ENCODE measurements at places on chromosomes 5 and 9.
A peak's percentile ranks its signal among the peaks of the same experiment; 100 is the strongest.

- no peak for DNase-seq
These were observed 65.5 kb upstream of the DMRT3 start for GRCh38 chr9:911005-911404.

- DNase-seq = no peak
These were observed 52.5 kb downstream of the TRIP13 start for GRCh38 chr5:944992-945685.

DNA sequence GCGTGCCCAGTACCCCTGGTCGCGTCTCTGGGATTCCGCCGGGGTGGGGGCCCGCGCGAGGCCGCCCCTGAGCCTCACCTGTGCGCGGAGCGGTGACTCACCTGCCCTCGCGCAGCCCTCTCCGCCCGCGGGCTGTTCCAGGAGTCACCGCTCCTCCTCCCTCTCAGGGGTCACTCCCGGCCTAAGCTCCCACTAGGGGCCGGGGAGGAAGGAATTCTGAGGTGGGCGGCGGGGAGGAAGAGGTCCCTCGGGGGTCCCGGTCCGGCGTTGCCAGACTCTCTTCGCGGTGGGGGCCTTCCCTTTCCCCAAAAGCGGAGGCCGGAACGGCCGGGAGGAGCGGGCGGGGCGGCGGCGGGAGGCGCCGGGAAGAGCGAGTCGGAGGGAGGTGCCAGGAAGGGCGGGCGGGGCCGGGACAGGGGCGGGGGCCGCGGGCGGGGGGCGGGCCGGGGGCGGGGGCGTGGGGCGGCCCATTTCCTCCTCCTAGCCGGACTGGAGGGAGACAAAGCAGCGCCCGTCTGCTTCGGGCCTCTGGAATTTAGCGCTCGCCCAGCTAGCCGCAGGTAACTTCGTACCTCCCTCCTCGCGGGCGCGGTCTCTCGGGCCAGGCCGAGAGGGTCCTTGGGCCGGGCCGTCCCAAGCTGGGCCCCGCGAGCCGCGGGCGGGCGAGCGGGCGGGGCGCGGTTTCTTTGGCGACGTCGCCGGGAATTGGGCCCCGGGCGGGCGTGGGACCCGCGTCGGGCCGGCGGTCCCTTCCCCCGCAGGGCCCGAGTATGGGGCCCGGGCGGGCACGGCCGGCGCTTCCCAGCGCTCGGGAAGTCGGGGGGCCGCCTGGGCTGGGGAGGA, at the start of gene CTNNA1:
Gene CTNNA1, plus strand, starts transcription at position 475 of the 843 bp plus-strand sequence. CDS start 28,500 bp downstream, outside the sequence.
- DNase-seq = peak; percentile 9

DNA sequence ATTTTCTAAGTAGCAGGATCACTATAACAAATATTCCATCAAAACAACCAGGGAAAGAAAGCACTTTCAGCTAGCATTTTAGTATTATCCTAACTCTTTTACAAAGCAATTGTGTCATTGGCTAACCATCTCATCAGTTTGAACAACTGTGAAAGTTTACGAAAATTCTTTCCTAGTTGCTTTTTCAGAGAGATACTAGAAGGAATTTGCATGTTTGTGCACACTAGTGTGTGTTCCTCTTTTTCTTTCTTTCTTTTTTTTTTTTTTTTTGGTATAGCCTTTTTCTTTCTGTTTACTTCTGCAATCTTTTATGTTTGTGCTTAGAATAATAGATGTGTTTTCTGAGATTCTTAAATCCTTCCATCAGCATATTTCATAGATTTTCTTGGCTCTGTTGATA, 124.7 kb upstream of the SEMA6A start:
- DNase-seq = no peak

GRCh38 chr5:141039517-141039916, 11.7 kb upstream of the PCDHB1 start:
- DNase-seq = no peak

GRCh38 chr9:130237763-130238524, 27.6 kb upstream of the HMCN2 start:
- no peak for DNase-seq

DNA sequence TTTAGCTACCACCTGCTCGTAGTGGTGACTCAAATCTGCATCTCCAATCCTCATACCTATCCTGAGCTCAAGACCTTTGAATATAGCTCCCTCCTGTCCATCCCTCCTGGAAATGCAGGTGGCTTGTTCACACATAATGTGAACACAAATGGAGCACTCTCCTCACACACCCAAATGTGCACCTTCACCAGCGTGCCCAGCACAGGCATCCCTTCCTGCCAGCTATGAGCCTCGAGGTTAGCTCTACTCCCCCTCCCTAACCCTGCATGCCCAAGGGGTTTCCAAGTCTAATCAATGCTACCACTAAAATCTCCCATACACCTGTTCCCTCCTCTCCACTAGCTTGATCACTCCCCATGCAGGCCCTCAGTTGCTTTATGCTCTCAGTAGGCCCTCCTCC, 2.2 kb upstream of the TGFBI start:
- DNase-seq = no peak

- no peak for DNase-seq
These were observed 142.1 kb downstream of the LHFPL2 start for GRCh38 chr5:78506261-78507024.

DNA sequence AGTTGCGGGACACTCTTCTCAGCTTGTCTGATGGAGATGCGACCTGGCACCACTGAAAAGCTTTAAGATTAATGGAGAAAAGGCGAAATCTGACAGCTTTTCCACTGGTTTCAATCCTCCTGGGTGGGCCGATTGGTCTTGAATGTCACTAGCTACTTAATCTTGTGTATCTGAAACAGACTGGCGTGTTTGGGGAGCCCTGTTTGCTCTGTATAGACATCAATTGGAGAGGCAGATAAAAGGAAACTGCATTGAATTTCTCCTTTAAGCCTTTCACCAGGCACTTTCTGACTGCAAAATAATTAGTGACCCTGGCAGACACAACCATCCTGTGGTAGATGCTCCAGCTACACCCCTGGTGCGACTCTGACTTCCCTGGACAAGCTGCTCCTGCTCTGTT, 224.2 kb downstream of the NDUFS4 start:
- DNase-seq = no peak

DNA sequence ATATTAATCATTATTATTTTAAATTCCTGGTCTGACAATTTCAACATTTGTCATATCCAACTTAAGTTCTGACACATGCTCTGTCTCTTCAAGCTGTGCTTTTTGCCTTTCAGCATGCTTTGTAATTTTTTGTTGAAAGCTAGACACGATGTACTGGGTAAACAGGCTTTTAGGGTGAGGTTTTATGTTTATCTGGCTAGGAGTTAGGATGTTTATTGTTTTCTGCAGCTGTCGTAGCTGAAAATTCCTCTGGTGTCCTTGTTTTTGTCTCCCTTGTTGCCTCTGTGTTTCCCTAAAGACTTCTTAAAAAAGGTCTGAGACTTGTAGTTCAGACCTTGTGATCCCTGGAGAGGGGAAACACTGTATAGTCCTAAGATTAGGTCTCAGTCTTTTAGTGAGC, 20.6 kb downstream of the TUT7 start:
- DNase-seq = no peak

- no peak for DNase-seq
These were observed 153.5 kb upstream of the KIF2A start for GRCh38 chr5:62152394-62153087.

- no peak for DNase-seq
These were observed 340.5 kb downstream of the PIK3R1 start for GRCh38 chr5:68555907-68556681.

DNA sequence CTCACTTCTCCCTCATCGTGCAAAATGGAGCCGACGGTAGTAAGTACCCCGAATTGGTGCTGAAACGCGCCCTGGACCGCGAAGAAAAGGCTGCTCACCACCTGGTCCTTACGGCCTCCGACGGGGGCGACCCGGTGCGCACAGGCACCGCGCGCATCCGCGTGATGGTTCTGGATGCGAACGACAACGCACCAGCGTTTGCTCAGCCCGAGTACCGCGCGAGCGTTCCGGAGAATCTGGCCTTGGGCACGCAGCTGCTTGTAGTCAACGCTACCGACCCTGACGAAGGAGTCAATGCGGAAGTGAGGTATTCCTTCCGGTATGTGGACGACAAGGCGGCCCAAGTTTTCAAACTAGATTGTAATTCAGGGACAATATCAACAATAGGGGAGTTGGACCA, 979 bp downstream of the PCDHGA12 start:
- no peak for DNase-seq

DNA sequence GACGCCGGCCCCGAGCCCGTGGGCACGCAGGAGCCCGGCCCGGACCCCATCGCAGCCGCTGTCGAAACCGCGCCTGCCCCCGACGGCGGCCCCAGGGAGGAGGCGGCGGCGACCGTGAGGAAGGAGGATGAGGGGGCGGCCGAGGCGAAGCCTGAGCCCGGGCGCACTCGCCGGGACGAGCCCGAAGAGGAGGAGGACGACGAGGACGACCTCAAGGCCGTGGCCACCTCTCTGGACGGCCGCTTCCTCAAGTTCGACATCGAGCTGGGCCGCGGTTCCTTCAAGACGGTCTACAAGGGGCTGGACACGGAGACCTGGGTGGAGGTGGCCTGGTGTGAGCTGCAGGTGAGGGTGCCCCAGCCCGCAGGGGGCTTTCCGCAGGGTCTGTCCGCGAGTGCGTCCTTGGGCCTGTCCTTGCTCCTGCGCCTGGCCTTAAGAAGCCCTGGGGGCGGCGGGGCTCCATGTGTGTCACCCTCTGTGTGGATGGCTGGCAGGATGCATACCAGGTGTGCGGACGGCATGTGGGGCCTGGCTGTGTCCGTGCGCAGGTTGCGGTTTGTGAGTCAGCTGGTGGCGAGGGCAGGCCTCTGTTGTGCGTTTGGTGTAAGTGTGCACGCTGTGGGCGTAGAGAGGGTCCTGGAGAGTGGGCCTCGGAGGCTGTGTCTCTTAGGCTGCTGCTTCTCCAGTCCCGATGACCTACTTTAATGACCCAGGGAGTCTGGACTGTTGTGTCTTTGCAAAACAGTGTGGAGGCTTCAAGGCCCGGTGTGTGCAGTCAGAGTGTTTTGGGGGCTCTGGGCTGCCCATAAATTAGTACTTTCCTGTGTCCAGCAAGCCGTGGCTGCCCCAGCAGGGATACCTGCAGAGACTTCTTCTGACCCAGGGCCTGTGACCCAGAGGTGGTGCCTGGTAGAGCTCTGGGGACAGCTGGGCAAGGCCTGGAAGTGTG, 1.6 kb downstream of the WNK2 start:
- no peak for DNase-seq

All from T-helper 17 cell (primary cell).